Activated T-helper 17 cell treated with anti-CD3 and anti-CD28 coated beads, Interleukin-2, amount 50 U/mL, for 72 hours (primary cell): ENCODE measurements at places on chromosomes 4 and X.

DNA sequence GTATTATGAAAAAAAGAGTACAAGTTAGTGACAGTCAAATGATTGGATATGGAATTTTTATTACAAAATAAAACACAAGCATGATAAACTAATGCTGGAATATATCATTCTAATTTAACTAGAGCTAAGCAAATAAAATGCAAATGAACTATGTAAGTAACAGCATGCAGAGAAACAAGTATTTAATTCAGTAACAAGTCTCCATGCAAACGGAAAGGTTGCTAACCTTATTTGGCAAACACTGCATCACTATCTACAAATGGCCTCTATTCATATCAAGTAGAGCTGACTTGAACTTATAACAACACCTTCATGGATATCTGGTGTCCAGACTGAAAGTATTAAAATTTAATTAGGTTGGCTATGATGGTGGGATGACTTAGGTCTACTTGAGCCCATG, 15.4 kb downstream of the PPM1K start:
- ATAC-seq: no peak

GRCh38 chr4:100533741-100534140, 15.9 kb upstream of the EMCN start:
- no peak for ATAC-seq

DNA sequence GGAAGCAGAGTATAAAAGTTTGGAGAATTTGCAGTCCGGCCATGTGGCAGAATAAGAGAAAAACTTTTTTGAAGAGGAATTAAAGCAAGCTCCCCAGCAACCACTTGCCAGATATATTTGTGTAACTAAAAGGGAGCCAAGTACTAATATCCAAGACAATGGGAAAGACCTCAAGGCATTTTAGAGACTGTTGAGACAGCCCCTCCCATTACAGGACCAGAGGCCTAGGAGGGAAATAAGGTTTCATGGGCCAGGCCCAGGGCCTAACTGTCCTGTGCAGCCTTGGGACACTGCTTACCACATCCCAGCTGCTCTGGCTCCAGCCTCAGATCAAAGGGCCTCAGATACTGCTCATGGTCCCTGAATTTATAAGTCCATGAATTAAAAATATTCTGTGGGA, 659.4 kb downstream of the PCDH19 start:
- ATAC-seq: no peak

DNA sequence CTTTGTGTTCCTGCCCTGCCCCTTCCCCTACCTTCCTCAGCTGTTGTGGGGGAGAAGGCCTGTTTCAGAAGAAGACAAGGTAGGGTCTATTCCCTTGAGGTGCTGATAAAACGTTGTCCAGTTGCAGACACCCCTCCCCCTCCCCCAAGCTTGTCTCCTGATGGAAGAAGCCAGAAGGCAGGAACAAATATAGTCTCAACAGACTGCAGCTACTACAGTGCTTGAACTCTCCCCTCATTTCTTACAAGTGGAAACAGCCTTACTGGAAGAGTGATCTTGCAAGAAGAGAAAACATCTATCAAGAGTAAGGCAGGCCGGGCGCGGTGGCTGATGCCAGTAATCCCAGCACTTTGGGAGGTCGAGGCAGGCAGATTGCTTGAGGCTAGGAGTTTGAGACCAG, 11.0 kb upstream of the MAP7D3 start:
- no peak for ATAC-seq

DNA sequence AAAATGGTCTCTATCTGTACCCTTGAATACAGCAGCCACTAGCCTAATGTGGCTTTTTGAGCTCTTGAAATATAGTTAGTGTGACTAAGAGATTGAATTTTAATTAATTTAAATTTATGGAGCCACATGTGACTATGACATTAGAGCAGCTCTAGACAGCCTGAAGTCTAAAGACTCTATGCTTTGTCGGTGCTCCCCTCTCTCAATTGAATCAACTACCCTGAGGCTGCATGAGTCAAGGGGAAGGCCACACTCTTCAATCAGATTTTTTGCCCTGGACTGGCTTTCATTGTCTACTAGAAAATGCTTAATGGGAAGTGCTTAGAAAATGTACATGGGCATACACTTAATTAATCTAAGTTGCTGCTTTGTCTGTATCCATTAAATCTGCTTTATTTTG, 11.7 kb downstream of the TLR7 start:
- no peak for ATAC-seq

- ATAC-seq: no peak
Observed at GRCh38 chrX:33721927-33722326, 410.2 kb downstream of the FAM47A start.

DNA sequence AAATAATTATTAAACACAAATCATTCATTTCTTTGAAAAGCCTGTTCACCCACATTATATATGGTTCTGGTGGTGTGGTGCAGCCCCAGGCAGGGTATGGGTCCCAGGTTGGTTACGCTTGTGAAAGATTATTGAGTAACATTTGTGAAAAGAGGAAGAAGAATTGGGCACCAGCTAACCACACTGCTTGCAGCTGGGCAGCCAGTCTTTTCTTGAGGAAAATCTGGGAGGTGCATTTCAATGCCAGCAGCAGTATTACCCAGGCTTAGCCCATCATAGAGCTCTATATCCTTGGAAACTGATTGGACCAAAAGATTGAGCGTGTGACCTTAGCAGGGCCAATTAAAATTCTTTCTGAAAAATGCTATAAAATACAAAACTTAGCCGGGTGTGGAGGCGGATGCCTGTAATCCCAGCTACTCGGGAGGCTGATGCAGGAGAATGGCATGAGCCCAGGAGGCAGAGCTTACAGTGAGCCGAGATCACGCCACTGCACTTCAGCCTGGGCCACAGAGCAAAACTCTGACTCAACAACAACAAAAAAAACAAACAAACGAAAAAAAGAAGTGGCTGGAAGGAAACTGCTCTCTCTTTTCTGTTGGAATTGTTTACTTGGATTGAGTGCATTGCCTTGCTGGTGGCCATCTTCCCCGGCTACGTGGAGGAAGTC, 9.7 kb upstream of the PLAC8 start:
- ATAC-seq: no peak

DNA sequence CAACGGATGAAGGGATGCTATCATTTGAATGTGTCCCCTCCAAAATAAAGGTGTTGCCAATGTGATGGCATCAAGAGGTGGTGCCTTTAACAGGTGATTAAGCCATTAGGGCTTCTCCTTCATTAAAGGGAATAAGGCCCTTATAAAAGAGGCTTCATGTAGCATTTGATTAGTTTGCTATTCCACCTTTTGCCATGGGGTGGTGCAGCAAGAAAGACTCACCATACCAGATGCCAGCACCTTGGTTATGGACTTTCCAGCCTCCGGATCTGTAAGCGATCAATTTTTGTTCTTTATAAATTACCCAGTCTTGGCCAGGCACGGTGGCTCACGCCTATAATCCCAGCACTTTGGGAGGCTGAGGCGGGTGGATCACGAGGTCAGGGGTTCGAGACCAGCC, 7.9 kb upstream of the SLC25A43 start:
- ATAC-seq: no peak

DNA sequence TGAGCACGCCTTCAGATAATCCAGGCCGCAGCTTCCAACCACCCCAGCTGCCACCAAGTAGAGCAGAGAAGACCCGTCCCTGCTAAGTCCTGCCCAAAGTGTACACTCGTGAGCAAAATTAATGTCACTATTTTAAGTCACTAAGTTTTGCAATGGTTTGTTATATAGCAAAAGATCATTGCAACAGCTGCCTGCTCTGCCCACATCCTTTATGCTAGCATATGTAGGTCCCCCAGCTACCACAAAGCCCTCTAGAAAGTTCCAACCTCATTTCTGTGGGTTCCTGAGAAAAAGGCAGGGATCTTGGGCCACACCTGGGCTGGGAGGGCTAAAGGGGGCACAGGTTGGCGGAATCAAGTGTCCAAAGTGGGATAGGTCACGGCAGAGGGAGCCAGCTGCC, 346.9 kb downstream of the BCOR start:
- ATAC-seq: no peak

DNA sequence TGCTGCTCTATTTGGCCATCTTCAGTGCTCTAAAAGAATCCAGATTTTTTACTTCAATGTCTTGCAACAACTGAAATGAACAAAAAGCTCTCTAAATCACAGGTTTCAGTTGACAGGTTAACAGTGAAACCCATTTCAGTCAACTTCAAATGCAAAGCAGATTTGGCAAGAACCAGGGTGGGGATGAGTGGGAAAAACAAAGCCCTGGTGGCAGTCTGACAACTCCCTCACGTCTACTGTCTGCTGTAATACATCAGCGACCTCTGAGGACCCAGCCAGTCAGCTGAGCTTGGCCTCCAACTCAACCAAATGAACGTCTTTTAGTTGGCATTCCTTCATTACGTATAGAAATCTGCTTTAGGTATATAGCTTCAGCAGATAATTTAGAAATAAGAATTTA, 95.8 kb downstream of the COL25A1 start:
- ATAC-seq: no peak

GRCh38 chr4:108247387-108248049, 78.8 kb upstream of the LEF1 start:
- no peak for ATAC-seq
